Naive B cell (primary cell): ENCODE measurements at places on chromosomes 16 and 17. TPM values are rescaled to one million over a fixed set of nuclear protein-coding genes. Genes with fewer than 3 reads are reported as not detected.

Gene LGALS9B
- not detected for polyA plus RNA-seq

Gene MILR1
- polyA plus RNA-seq, result 24.9 TPM

Gene ELAC2
- polyA plus RNA-seq, result 32.2 TPM

Gene SPNS2
- not detected for polyA plus RNA-seq

Gene ABCA9
- not detected for polyA plus RNA-seq

Gene ESRP2
- 0.32 TPM for polyA plus RNA-seq

Gene ARHGAP44
- polyA plus RNA-seq, result not detected

Gene NFATC2IP
- polyA plus RNA-seq, result 23.9 TPM

Gene CD79B
- 2,391 TPM for polyA plus RNA-seq

Gene PNMT
- not detected for polyA plus RNA-seq

Gene GPRC5C
- not detected for polyA plus RNA-seq

Gene TMEM95
- polyA plus RNA-seq, result not detected

Gene ACE
- polyA plus RNA-seq, result not detected

Gene EPOP
- polyA plus RNA-seq, result not detected

Gene CLEC16A
- polyA plus RNA-seq, result 17.2 TPM

Gene ITGB4
- not detected for polyA plus RNA-seq

Gene EFCAB5
- polyA plus RNA-seq, result 1.7 TPM

Gene MRTFB
- polyA plus RNA-seq, result 0.45 TPM

Gene PPP1R27
- polyA plus RNA-seq, result not detected

Gene DPEP2NB
- polyA plus RNA-seq, result 0.45 TPM

Gene SLC26A11
- 7.3 TPM for polyA plus RNA-seq

Gene MMP15
- not detected for polyA plus RNA-seq

Gene SLC5A11
- polyA plus RNA-seq, result not detected

Gene MMP28
- not detected for polyA plus RNA-seq

Gene CBX2
- not detected for polyA plus RNA-seq

Gene ANTKMT
- polyA plus RNA-seq, result 34.4 TPM

Gene C17orf107
- 1.8 TPM for polyA plus RNA-seq

Gene FBXO39
- not detected for polyA plus RNA-seq

Gene SCARF1
- polyA plus RNA-seq, result 0.13 TPM

Gene GP1BA
- polyA plus RNA-seq, result 1.00 TPM

Gene FAM117A
- polyA plus RNA-seq, result 66.0 TPM

Gene STH
- polyA plus RNA-seq, result not detected

Gene PRSS8
- polyA plus RNA-seq, result not detected

Gene CD300H
- not detected for polyA plus RNA-seq

Gene CDH5
- polyA plus RNA-seq, result not detected

Gene SBK1
- 0.47 TPM for polyA plus RNA-seq

Gene APOH
- polyA plus RNA-seq, result not detected

Gene FN3KRP
- polyA plus RNA-seq, result 26.6 TPM

Gene CCL17
- not detected for polyA plus RNA-seq

Gene CLEC3A
- polyA plus RNA-seq, result not detected

Gene ABCA8
- polyA plus RNA-seq, result not detected

Gene CIITA
- 143 TPM for polyA plus RNA-seq
